ENCODE measurements at places on chromosomes 1 and 21.

DNA sequence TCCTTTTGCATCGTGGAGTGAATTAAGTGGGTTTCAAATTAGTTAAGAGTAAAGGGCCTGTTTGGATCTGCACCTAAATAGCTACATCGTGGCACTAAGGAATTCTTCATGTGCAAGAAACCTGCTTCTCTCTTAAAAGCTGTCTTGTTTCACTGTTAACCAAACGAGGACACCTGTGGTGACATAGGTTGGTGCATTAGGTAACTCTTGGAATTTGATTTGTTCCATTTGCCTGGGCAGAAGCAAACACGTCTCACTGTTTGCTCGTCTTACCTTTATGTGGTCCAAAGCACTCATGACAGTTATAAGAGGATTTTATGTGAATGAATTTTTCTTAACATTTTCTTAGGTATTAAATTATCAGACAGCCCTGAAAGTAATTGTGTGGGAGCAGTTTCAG, 60.9 kb downstream of the PRDM2 start:
- no peak for DNase-seq

GRCh38 chr1:96002969-96003964, 718.3 kb upstream of the PTBP2 start:
- no peak for DNase-seq

DNA sequence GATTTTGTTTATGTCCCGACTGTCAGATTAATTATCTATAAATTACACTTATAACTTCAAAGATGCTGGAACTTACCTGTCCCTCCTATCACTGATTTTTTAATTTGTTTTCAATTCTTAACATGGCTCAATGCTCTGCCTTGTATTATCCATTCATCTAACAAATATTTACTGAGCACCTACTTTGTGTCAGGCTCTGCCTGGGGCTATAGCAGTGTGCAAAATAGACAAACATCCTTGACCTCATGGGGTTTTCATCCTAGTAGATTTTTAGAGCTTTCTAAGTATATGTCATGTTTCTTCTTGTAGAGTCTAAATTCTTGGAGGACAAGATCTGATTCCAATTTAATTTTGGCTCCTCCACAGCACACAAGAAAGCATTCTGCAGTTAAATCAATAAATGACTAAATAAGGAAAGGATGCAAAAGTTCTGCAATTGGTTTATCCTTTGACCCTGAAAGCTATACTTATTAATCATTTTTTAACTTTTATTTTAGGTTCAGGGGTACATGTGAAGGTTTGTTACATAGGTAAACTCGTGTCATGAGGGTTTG, 10.8 kb upstream of the SMYD2 start:
- DNase-seq: no peak

GRCh38 chr1:42931911-42932422, 26.7 kb downstream of the SLC2A1 start:
- no peak for DNase-seq

DNA sequence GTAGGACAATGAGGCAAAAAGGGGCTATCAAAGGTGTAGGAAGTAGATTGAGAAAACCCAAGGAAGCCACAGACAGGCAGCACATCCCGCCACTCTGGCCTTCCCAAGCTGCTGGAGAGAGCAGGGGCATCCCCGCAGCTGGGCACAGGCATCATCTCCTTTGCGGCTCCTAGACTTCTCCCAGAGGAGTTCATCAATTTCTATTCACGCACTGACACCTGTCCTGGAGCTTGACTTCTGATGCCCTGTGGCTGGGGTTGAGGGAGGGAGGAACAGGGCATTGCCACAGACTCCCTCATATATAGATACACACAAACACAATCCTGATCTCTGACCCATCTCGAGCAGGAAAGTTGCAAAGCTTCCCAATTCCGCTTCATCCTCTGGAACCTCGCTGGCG, 1.9 kb upstream of the TFAP2E start:
- DNase-seq: no peak

DNA sequence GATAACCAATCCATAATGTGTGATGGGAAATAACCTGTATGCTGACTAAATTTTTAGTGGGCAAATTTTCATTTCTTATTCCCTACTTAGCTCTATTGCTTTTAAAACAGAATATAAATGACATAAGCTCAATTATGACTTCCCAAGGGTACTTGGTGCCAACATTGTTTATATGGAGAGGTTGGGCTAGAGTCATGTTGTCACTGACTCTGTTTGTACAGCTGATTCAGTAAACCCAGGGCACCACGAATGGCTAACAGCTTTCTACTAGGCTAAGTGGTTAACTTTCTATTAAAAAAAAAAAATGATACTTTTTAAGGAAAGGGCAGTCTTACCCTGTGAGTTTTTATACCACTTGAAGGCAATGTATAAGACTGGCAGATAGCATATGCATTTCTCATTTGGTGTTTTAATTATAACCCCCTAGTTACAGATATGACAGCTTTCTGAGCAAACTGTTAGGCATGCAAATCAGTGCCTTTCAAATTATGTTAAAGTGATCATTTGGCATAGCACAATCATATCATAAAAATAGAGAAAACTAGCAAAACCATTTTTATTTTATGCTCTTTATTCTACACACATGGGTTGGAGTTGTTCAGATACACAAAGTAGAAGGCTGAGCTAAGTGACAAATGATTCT, 147.1 kb downstream of the DNM3 start:
- DNase-seq: no peak

DNA sequence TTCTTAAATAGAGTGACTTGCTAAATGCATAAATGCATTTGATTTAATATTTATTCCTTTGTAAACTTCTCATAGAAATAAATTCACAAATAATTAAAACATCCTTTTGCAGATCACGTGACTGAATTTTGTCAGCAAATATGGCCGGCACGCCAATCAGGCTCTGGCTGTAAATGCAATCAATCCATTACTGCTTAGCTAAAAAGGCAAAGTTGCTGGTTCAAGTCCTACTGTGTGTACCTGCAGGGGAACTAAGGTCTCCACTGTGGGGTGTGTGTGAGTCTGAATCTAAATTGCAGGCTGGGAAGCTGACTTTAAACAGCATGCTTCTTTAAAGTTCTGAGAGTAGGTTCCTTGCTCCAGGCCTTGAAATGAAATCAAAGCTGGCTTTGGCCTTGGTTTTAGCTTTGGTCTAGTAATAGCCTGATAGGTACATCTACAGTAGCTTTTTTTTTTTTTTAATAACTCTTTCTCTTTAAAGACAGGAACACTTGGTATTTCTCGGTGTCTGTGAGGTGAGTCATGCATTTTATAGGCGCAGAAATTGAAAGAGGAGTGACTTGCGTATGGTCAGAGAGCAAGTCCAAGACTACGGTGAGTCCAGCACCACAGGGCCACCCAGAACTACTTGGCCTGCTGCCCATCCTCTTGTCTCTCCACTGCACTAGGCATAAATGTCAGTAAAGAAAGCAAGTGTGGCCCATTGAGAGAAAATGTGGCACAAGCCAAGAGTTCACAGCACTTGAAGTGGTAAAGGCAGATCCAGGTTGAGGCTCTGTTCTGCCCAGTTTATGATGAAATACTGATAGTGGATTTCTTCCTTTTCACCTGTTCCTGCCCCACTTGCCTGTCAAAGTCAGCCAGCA, 36.2 kb upstream of the LYST start:
- DNase-seq: peak; percentile 86
